ENCODE measurements at places on chromosomes 5 and 9. TPM values are rescaled to one million over a fixed set of nuclear protein-coding genes. Genes with fewer than 3 reads are reported as not detected.

The FLT4 gene
- total RNA-seq: 0.04 TPM

The CATSPER3 gene
- 0.08 TPM for total RNA-seq

The NEUROG1 gene
- not detected for total RNA-seq

The NR6A1 gene
- total RNA-seq: 1.2 TPM

The CARD9 gene
- total RNA-seq: 0.17 TPM

The TMEM215 gene
- total RNA-seq: not detected

The GRK6 gene
- total RNA-seq: 51.9 TPM

DNA sequence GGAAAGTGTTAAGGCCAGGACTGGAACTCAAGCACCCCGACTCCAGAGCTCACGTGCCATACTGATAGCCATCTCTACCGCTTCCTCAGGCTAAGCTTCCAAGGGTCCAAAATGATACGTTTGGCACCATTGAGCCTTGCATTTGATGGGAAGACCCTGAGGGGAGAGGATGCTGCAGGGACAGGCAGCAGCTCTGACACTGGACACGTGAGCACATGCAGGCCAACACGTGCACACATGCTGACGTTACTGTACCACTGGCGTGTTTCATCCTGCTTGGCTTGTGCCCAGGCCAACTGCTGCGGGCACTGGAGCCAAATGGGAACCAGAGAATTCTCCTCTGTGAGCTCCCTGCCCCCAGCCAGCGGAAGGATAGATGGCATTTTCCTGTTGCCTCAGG, 5.2 kb downstream of the FAT2 start:
- DNase-seq: peak; percentile 47

- DNase-seq: no peak
These were observed 75.9 kb downstream of the LMNB1 start for GRCh38 chr5:126852841-126853271.

- DNase-seq: no peak
These were observed 85.4 kb upstream of the PLPP1 start for GRCh38 chr5:55620009-55620765.

DNA sequence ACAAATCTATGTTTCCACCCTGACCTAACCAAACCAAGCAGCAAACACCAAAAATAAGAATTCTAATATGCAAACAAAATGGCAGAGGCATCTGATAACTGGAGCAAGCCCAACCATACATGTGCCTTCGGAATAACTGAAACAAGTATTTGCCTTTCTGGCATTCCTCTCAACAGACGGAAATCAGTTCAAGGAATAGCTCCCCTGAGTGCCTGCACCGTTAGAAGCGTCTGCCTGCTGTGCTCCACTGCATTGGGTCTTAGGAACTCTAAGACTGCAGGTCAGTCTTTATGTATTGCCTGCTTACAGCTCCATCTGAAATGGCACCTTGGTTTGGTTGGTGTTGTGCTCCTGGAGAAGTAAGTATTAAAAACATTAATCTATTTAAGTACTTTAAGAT, 98.5 kb downstream of the MRPS27 start:
- no peak for DNase-seq

DNA sequence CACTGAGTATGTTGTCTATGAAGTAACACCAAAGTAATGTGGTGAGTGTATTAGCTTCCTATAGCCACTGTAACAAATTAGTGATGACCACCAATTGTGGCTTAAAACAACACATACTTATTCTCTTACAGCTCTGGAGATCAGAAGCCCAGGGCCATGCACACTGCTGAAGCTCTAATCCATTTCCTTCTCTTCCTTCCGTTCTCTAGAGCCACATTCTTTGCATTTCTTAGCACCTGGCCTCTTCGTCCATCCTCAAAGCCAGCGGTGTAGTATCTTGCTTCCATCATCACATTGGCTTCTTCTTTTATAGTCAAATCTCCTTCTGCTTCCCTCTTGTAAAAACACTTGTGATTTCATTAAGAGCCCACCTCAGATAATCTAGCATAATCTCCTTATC, 230.3 kb upstream of the RFX3 start:
- no peak for DNase-seq

DNA sequence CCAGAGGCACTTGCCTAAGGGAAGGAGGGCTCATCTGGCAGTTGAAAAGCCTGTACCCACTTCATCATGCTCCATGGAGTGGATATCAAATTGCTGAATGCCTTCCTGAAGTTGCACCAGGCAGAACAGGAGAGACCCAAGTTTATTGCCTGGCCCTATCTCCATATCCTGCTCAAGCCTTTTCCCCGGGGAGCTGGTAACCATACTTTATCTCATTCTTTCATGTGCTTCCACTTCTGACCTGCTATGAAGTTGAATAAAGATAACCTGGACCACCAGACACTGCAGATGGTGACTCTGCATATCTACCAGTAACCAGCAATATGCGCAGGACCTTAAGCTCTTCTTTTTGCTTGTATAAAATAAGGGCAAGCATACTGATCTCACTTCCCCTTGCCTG, 1397.5 kb upstream of the CDH6 start:
- peak; percentile 24 for DNase-seq

DNA sequence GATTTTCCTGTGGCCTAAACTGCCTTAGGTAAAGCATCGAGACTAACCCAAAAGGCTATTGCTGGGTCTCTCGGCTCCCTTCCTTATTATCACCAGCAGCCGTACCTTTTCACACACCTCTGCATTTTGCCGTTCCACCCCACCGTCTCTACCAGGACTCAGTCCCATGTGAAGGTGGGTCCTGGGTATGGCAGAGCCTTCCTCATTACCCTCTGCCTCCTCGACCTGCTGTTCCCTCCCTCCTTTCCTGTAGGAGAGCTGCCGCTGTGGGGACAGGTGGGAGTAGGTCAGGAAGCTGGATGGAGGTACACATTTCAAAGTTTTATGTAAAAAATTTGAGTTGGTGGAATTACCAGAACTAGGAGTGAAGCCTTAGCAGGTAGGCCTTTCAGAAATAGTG, 1.8 kb downstream of the CCL28 start:
- no peak for DNase-seq

GRCh38 chr5:88675708-88676636, 207.0 kb downstream of the MEF2C start:
- peak; percentile 93 for DNase-seq

GRCh38 chr9:36213387-36213786, 22.7 kb downstream of the CLTA start:
- no peak for DNase-seq

DNA sequence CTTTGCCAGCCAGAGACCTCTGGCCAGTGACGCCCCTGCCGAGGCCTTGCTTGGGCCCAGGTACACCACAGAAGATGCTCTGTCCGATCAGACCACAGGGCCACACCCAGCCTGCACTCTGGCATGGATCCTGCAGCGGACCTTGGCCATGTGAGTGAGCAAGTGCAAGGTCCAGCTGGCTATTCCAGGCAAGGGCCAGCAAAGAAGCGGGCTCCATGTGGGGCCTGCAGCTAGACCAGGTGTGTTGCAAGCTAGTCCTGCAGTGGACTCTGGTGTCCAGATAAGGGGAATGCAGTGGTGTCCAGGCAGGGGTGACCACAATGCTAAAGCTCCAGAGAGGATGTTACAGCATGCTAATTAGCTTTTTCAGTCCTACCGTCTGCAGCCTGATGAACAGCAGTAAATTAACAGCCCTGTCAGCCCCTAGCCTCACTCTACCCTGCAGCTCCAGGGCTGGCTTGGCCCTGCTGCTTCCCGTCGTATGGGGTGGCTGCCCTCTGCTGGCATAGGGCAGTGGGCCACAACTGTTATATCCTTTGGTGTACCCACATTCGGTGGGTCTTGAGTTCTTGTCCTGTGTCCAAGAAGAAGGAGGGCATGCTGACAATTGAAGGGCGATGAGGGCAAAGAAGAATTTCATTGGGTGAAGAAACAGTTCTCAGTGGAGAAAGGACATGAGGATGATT, 284.5 kb upstream of the POU5F2 start:
- no peak for DNase-seq

GRCh38 chr9:36987891-36988290, 46.2 kb downstream of the PAX5 start:
- no peak for DNase-seq

- no peak for DNase-seq
These were observed 111.8 kb downstream of the ACTL7B start for GRCh38 chr9:108743901-108744371.

GRCh38 chr5:65749956-65750355, 28.0 kb downstream of the NLN start:
- DNase-seq: no peak

GRCh38 chr5:154863291-154864080, 5.1 kb downstream of the CNOT8 start:
- no peak for DNase-seq

GRCh38 chr5:115184770-115185169, 15.1 kb upstream of the TRIM36 start:
- DNase-seq: no peak

DNA sequence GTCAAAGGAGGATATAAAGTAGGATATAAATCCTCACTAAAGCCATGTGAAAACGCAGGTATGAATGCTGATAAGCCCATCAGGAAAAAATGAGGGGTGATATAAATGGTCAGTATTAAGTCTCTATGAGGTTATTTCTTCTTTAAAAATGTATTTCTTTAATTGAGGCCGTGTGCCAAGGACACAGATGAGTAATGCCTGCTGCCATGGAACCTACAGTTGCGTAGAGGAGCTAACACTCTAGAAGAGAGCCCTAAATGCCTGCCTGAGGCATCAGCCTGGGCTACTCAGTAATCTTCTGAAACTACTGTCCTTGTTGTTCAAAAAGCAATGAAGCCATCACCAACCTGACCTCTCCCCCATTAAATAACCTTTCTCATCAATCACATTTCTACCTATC, 84.9 kb downstream of the KLHL3 start:
- DNase-seq: no peak

GRCh38 chr9:105676351-105676923, 14.2 kb downstream of the TAL2 start:
- no peak for DNase-seq

DNA sequence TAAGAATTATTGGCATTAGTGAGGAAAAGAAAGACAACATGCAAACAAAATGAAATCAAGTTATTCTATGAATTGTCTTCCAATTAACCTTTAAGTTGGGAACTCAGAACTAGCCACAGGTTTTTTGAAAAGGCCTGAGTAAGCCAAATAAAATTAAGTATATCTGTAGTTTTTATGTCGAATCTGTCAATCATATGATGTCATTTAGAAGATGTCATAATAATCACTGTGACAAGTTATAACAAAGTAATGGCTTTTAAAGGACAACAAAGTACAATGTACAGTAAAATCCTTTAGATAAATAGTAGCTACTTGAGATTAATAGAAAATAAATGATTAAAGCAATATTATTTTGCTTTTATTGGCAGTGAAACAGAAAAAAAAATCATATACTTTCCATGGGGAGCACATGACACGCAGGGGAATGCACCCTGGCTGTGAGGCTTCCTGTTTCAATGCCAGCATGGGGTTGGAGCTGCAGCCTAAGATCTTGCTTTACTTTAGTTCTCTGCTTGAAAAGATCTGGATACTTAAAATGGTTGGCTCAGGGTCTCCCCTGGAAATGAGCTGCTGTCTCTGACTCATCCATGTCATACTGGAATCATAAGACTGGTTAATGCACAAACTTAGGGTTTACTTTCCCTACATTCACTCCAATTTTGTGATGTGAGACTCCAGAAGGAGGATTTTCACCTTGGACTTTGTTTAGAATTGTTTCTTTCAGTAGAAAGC, 284.3 kb downstream of the TAF11L14 start:
- DNase-seq: no peak

- no peak for DNase-seq
These were observed 260.2 kb upstream of the PPP1R2B start for GRCh38 chr5:156589946-156590216.

DNA sequence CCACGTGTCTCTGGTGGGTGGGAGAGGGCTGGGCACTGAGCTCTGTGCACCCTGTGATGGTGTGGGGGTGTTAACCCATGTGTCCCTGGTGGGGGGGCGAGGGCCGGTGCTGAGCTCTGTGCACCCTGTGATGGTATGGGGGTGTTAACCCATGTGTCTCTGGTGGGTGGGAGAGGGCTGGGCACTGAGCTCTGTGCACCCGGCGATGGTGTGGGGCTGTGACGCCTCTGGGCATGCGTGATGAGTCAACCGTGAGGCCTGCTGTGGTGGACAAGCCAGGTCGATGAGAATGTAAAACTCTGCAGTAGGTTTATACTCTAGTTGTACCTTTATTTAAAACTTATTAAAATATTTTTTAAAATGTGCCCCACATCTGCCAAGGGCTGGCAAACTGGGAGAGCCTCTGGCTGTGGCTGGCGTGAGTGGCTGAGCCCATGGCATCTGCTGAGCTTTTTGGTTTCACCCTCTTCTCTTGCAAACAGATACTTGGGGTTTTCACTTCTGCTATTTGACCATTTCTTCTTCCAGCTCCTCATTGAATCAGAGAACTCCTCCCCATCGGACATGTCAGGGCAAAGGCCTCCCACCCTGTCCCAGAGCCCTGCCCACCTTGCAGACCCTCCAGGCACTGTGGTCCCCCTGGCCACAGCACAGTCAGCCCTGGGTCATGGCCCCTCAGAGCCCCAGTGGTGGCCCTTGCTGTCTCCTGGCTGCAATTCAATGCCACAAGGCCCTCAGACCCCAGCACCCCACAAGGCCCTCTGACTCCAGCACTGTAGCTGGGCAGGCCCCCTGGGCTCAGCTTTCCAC, 18.5 kb upstream of the EXOC3 start:
- DNase-seq: no peak

- DNase-seq: no peak
These were observed 65.5 kb upstream of the FOXE1 start for GRCh38 chr9:97787551-97787950.

DNA sequence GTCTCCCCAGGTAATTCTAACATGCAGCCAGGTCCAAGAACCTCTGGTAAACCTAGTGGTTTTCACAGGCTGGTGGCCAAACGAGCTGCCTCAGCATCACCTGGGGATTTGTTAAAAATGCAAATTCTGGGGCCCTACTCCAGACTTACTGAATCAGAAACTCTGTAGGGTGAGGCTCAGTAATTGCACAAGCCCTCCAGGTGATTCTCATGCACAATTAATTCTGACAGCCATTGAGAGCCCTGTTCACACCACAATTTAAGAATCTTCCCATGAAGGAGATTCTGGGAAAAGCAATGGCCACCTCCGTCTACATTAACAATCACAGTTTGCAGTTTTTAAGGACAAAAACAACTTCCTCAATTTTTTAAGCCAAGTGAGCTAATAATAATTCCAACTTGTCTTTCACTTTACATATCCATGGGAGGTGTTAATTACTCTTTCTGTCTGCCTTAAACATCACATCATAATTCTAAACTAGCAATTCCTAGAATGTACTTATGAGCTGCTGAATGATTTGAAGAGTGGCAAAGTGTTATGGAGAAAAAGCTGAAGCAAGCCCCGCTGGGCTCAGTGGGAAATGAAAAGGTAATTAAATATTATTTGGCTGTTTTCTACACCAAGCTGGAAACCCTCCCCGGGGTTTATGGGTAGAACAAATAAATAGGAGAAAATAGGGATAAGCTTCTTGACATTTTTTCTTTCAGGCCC, 70.0 kb downstream of the GLDC start:
- no peak for DNase-seq

DNA sequence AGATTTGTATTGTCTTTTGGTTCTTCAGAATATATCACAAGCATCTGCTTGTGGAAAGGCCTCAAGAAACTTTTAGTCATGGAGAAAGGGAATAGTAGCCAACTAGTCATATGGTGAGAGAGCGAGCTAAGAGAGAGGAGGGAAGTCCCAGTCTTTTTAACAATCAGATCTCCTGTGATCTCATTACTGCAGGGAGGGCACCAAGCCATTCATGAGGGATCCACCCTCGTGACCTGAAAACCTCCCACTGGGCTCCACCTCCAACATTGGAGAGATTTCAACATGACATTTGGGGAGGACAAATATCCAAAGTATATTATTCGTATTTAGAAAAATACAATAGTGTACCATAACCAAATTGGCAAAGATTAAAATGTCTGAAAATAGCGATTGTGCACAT, 99.0 kb downstream of the GABRA1 start:
- no peak for DNase-seq

- no peak for DNase-seq
These were observed 160.5 kb upstream of the CDH10 start for GRCh38 chr5:24805230-24805629.
